ENCODE measurements at places on chromosomes 1 and 21.

DNA sequence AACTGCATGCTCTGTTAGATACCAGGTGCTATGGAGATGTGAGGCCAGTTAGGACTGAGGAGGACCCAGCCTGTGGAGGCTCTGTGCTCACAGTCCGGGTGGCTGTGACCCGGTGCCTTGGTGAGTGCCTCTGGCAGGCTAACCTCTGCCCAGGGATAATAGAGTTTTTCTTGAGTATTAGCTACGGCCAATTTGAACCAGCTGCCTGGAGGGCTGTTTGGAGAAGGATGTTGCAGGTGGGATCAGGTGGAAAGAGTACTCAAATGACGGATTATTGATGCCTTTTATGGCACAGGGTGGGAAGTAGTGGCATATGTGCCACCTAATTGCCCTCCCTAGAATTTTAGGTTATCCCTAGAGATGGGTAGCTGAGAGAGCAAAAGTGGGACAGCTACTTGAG lies 182.7 kb downstream of the GRIK3 start:
- DNase-seq: no peak

GRCh38 chr1:154880671-154881070 lies 10.6 kb upstream of the KCNN3 start:
- no peak for DNase-seq

DNA sequence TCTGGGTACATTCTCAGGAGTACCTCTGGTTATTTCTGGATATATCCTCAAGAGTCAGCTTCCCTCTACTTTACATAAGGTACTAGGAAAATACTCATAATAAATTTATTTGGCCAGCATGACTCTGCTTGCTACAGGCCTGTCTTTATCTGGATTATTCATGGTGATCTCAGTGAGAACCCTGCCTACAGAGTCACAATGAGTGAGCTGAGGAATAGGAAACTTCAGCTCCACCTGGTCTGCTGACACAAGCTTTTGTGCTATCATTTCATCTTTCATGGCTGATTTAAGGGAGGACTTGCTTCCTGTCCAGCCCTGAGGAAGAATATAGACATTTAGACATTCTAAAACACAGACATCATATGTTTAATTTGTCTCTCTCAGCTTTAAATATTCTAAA lies 19.5 kb upstream of the SUCO start:
- DNase-seq: no peak

DNA sequence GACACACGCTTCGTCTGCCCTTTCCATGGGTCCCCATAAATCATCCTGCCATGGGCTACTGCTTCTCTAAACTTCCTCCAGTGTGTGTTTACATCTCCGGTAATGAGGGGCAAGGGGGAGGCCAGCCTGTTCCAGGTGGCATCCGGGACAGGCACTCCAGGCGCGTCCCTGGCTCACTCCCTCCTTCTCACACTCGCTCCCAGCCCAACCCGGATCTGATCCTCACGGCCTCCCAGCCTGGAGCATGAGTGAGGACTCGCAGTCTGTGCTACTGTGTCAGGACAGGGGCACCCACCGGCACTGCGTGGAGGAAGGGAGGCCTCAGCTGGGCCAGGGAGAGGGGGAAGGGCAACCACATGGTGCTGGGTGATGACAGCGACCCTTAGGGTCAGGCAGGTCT lies 225.4 kb downstream of the TRABD2B start:
- no peak for DNase-seq

Measured in activated CD4-positive, alpha-beta T cell treated with anti-CD3 and anti-CD28 coated beads, Interleukin-2, amount 50 U/mL, for 1 hour (primary cell).